T-cell (primary cell): ENCODE measurements at places on chromosomes 4 and X.

- no peak for DNase-seq
- H3K4me3 ChIP-seq: no peak overlapping the region
- no peaks in the 10 kb centered on the region for H3K36me3 ChIP-seq
- H3K27me3 ChIP-seq: no peaks in the 10 kb centered on the region
- H3K4me1 ChIP-seq: no peaks in the 10 kb centered on the region
Observed at GRCh38 chr4:10032625-10033024, 11.3 kb upstream of the SLC2A9 start.

DNA sequence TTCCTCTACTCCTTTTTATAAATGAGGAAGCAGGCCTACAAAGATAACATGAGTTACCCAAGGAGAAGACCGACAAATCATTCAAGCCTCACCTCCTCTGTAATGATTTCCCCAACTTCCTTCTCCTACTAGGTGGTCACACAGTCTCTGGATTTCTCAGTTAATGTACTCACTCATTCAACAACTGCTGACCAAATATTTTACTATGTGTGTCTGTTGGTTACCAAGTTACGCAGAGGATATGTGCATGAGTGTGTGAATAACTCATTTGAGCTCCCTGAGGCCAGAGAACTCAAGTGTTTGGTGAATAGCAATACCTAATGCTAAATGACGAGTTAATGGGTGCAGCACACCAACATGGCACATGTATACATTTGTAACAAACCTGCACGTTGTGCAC lies 10.4 kb downstream of the CASK start:
- no peaks in the 10 kb centered on the region for H3K36me3 ChIP-seq
- no peak for DNase-seq
- H3K27me3 ChIP-seq: no peaks in the 10 kb centered on the region
- no peaks in the 10 kb centered on the region for H3K4me1 ChIP-seq

DNA sequence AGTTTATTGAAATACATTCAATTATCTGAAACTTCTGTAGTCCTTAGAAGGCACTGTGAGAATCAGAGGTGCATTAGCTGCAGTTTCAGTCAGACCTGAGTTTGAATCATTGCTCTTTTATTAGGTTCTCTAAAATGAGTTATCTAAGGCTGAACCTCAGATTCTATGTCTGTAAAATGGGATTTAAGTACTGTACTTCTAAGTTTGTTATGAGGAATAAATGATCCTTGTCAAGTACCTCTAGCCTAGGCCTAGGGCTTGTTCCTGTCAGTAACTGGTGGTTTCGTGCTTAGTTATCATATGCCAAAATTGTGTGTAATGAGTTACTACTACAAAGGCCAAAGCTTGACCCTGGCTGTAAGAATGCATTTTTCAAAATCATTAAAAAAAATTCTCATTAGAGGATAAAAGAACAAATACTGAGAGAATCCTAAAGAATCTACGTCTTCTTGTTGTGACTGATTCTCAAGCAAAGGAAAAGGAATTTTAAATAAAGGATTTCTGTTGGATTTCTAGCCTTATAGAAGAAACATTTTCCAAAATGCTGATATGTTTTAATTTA lies 65.8 kb downstream of the SLIT2 start:
- no peak overlapping the region for H3K4me3 ChIP-seq
- no peaks in the 10 kb centered on the region for H3K36me3 ChIP-seq
- no peak for DNase-seq
- H3K4me1 ChIP-seq: no peaks in the 10 kb centered on the region

DNA sequence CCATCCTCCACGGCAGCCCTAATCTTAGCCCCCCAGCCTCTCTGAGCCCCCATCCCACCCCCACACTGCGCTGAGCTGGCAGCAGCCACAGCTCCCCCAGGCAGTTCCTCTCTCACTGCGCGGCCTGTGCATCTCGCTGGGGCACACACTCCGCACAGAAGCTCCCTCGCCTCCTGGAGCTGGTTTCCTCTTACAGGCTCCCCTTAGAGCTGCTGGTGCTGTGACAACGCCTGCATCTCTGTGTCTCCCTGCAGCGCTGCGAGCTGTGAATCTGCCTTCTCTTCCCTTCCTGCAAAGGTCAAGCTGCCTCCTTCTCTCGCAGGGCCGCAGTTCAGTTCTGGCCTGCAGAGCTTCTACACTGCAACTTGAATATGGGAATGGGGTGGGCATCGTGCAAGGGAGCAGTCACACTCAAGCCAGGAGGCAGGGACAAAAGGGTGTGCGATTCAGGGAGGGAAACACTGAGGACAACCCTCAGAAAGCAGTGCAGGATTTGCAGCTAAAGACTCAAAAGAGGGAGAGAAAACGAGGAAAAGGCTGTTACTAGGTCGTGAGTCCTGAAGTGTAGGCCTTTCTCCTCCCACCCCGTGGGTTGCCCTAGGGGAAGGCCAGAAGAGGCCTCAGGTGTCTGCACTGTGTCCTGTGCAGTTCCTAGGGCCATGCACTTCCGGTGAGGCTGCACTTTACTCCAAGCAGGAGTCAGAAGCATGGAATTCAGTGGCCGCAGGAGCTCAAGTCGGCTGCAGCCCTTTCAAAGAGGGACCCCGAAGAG lies 87.0 kb downstream of the BCOR start:
- no peak overlapping the region for H3K4me3 ChIP-seq
- H3K4me1 ChIP-seq: peaks cover 10% of the 10 kb centered on the region
- no peaks in the 10 kb centered on the region for H3K36me3 ChIP-seq
- no peak for DNase-seq
- no peak overlapping the region for H3K27ac ChIP-seq
- peaks cover 63% of the 10 kb centered on the region for H3K27me3 ChIP-seq

GRCh38 chrX:66602381-66602938 lies 36.4 kb downstream of the EDA2R start:
- H3K4me1 ChIP-seq: no peaks in the 10 kb centered on the region
- DNase-seq: no peak
- no peak overlapping the region for H3K4me3 ChIP-seq
- no peaks in the 10 kb centered on the region for H3K36me3 ChIP-seq

DNA sequence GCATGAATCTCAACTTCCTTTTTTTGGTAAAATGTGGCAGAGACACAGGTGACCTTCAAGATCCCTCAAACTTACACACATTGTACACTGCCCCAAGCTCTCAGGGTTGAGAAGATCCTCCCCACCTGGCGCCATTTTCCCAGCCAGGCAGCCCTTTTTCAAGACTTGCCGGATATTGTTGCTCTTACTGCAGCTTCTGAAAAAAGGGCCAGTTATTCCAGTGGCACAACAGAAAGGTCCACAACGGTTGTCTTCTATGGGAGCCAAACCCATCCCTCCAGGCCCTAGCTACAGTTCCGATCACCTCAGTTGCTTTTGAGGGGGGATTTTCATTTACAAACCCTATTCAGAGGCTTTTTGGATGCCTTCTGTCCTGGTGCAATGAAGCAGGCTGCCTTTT lies 101.1 kb downstream of the CHIC2 start:
- no peak overlapping the region for H3K4me3 ChIP-seq
- no peak for DNase-seq
- no peaks in the 10 kb centered on the region for H3K27me3 ChIP-seq
- H3K27ac ChIP-seq: no peak overlapping the region
- no peaks in the 10 kb centered on the region for H3K36me3 ChIP-seq
- H3K4me1 ChIP-seq: no peaks in the 10 kb centered on the region

GRCh38 chr4:111905511-111905910 lies 239.7 kb upstream of the FAM241A start:
- no peaks in the 10 kb centered on the region for H3K36me3 ChIP-seq
- H3K4me1 ChIP-seq: no peaks in the 10 kb centered on the region
- no peak overlapping the region for H3K27ac ChIP-seq
- no peaks in the 10 kb centered on the region for H3K27me3 ChIP-seq

DNA sequence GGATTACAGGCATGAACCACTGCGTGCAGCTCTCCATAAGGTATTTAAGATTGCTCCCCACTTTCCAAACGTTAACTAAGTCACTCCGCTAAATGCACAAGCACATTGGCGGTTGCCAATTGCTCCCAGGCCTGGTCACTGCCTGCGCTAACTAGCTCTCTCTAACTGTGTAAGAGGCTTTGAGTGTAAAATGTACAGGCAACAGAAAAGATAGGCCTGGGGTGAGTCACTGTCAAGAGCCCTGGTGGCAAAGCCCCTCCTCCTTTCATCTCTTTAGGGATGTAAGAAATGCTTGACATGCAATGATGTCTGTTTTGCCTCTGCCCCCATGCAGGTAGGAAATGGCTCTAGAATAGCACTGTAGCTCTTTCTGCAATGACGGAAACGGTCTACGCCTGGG lies 329.7 kb upstream of the GATB start:
- H3K4me1 ChIP-seq: peaks cover 15% of the 10 kb centered on the region
- no peak overlapping the region for H3K27ac ChIP-seq
- no peaks in the 10 kb centered on the region for H3K27me3 ChIP-seq
- DNase-seq: peak; percentile 27
- no peaks in the 10 kb centered on the region for H3K36me3 ChIP-seq
- no peak overlapping the region for H3K4me3 ChIP-seq

- no peaks in the 10 kb centered on the region for H3K36me3 ChIP-seq
- no peak overlapping the region for H3K27ac ChIP-seq
- no peaks in the 10 kb centered on the region for H3K27me3 ChIP-seq
- H3K4me3 ChIP-seq: no peak overlapping the region
- H3K4me1 ChIP-seq: no peaks in the 10 kb centered on the region
Observed at GRCh38 chrX:21766101-21766500, 8.2 kb upstream of the SMPX start.
